ENCODE measurements at places on chromosomes 6 and 20.

DNA sequence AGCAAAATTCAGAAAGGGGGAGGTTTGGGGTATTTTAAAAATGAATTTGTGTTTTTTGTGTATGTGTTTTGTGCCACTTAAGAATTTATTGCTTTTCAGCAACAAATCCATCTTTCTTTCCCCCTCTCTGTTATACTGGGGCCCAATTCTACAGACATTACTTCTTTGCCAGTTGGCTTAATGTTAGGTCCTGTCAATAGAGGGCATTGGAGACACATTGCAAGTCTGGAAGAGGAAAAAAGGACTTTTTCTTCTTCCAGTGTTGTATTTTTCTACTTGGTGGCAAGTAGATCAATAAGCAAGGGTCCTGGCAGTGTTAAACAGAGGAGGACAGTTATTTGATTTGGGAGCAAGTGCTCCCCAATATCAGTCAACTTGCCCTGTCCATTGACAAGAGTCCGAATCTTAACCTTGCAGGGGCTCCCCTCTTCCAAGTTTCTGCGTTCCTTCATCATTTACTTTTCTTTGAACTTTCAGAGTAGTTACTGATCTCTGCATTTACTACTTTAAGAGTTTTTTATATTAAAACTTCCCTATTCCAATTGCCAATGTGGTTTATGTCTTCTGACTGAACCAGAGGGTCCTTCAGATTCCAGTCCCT lies 23.4 kb downstream of the SCML4 start:
- no peak for DNase-seq

GRCh38 chr6:131838051-131838450 lies 30.2 kb downstream of the ENPP1 start:
- no peak for DNase-seq

GRCh38 chr20:64006490-64006889 lies 25.6 kb downstream of the PRPF6 start:
- no peak for DNase-seq

DNA sequence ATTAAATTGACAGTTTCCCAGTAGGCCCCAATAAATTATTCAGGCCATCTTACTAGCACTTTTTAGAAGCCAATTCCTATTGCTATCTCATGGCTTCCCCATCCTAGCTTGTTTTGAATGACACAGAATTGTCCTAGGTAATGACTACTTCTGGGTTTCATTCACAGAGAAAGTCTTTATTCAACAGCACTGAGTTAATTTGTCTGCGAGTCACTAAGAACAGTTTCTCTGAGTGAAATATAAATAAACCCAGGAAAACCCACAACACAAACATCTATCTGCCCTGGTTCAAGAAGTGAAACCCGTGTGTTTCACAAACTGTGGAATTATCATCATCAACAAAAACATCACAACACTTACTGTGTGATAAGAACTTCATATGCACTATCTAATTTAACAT lies 1366.8 kb downstream of the EPHA7 start:
- DNase-seq, result no peak

DNA sequence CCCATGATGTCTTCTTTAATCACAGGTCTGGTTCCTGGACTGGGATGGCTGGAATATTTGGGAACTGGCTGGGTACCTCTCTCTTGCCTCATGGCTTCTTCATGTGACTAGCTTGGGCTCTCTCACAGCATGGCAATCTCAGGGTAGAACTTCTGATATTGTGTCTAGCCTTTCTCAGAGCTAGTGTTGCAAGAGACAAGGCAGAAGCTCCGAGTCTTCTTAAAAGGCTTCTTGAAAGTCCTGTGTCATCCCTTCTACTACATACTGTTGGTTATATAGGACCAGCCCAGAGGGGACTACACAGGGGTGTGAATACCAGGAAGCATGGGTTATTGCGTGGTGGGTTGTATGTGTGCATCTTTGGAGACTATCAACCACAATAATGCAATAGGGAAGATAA lies 23.3 kb downstream of the BCAS1 start:
- no peak for DNase-seq

GRCh38 chr6:109204511-109204910 lies 109.2 kb downstream of the CEP57L1 start:
- no peak for DNase-seq
